ENCODE measurements at places on chromosomes 2 and 18.

DNA sequence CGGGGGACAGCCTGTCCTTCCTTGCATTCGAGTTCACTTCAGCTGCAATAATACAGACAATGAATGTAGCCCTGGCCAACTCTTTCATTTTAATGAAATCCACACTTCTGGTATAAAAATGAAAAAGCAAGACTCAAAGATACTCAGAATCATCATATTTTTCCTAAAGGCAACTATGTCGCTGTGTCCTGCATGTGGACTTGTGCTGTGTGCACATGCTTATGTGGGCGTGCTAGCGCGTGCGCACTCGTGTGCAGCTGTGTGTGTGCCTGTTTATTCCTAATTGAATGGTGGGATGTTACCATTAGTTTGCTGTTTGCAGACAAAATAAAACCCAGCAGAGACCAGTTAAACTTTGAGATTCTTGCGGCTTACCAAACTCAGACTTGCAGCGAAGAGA lies 49.6 kb downstream of the SMIM21 start:
- no peak for DNase-seq

- no peak for DNase-seq
These were observed 9.2 kb downstream of the PTMA start for GRCh38 chr2:231717281-231718171.

DNA sequence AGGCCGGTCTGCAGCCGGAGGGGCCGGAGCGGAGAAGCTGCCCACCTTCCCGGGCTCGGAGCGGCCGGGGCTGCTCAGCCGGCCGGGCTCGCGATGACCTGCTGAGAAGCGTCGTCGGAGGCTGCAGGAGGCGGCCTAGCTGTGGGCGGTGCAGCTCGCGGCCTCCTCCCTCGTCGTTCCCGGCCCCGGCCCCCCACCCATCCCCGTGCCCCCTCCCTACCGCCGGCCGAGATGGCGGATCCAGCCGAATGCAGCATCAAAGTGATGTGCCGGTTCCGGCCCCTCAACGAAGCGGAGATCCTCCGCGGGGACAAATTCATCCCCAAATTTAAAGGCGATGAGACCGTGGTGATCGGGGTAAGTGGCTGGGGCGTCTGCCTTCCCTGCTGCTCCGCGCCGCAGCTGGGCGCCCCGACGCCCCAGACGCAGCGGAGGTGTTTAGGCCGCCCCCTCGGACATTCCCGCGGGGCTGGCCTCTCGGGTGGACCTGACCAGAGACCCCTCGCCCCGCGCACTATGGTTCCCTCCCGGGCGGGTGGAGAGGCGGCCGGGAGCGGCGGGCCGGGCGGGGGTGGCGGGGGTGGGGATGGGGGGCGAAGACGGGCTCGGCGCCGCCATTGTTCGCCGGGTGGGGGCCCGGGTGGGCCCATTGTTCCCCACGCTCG lies 492 bp downstream of the KIF5C start:
- no peak for DNase-seq

DNA sequence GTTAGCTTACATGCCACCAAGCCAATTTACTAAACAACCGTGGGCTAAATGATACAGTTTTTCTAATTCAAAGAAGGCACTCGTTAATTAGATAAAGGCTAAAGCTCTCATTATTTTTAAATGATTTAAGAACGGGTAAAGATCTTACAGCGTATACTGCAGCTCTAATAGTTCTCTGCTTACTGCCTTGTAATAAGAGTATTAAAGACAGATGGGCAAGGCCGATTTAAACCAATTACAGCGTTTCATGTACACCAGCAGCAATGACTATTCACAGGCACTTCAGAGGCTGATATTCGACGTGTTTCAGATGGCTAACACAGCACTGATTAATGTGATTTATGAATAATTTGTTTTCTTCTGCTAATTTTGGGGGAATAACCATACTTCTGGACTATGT lies 259.3 kb downstream of the ZNF407 start:
- no peak for DNase-seq

GRCh38 chr2:195322324-195322723 lies 334.7 kb upstream of the SLC39A10 start:
- DNase-seq: no peak

DNA sequence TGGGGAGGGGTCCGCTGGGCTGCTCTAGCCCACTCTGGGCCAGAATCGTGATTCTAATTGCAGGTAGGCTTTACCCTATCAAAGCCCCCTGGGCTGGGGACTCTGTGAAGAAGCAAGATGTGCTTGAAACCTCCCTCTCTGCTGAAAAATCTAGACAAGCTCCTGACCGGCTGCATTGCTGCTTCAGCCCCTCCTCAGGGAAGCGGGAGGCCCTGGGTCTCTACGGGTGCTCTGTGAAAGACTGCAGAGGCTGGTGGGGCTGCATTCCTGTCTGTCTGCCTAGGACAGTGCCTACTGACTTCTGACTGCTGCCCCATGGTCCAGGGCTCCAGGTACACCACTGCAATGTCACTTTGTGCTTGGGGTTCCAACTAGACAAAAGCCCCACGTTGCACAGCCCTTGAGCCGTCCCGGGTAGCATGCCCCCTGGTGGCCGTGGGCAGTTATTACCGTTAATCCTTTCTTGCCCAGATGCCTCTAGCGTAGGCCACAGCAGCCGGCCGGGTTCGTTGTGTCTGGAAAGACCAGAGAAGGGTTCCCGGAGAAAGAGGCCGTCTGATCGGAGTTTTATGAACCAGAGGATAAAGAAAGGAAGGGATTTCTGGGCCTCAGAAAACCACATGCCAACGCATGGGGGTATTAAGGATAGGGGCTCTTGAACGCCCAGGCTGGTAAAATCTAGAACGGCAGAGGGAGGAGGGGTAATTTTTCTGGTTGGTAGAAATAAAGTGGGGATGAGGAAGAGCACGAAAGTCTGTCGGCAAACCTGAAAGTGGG lies 15.9 kb upstream of the C1QL2 start:
- DNase-seq: peak; percentile 23

GRCh38 chr2:33395655-33396249 lies 80.7 kb upstream of the RASGRP3 start:
- DNase-seq: peak; percentile 3

- DNase-seq: no peak
These were observed 88.2 kb downstream of the PLB1 start for GRCh38 chr2:28583899-28584553.
